Cortex of kidney (tissue), 1 donor: ENCODE measurements at places on chromosomes 13 and 19.

DNA sequence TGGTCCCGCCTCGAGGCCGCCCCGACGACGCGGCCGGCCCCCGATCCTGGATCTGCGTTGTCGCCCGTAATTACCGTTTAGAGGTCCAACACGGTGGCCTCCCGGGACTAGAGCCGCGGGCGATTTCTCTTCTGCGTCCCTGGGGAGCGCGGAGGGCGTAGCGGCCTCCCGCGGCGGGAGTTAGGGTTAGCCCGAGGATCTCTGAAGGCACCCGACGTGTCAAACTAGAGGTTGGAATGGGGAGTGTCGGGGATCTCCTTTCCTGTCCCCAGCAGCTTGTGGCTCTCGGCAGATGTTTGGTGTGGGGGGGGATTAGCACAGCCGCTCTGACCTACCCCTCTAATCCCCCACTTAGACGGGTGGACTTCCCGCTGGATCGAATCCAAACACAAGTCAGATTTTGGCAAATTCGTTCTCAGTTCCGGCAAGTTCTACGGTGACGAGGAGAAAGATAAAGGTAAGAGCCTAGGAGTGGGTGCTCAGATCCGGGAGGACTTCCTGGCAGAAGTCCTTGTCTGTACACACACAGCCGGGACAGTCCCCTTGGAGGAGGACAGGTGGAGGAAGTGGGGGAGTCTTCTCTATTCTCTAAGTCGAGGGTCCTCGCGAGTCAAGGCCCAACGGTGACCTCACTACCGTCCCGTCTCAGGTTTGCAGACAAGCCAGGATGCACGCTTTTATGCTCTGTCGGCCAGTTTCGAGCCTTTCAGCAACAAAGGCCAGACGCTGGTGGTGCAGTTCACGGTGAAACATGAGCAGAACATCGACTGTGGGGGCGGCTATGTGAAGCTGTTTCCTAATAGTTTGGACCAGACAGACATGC, 581 bp downstream of the CALR start:
- no peak for DNase-seq

- DNase-seq = no peak
Observed at GRCh38 chr19:46408664-46409039, 4.7 kb downstream of the CCDC8 start.

DNA sequence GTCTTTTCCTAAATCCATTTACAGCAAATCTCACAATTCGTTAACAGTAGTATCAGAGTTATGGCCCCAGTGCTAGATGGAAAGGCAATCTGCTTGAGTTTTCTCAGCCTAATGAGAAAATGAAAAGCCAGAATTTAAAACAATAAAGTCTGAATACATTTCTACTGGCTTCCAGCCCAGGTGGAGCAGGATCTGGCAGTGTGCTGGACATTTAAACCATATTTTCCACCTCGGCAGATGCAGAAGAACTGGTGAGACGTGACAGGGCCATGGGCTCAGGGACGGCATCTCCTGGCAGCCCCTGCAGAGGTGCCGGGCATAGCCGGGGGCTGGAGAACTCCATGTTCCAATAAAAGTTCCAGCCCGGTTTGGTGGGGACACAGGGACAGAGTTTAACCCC, 7.1 kb downstream of the SMIM7 start:
- DNase-seq = no peak

GRCh38 chr13:39675904-39676303, 20.4 kb downstream of the COG6 start:
- DNase-seq = no peak

DNA sequence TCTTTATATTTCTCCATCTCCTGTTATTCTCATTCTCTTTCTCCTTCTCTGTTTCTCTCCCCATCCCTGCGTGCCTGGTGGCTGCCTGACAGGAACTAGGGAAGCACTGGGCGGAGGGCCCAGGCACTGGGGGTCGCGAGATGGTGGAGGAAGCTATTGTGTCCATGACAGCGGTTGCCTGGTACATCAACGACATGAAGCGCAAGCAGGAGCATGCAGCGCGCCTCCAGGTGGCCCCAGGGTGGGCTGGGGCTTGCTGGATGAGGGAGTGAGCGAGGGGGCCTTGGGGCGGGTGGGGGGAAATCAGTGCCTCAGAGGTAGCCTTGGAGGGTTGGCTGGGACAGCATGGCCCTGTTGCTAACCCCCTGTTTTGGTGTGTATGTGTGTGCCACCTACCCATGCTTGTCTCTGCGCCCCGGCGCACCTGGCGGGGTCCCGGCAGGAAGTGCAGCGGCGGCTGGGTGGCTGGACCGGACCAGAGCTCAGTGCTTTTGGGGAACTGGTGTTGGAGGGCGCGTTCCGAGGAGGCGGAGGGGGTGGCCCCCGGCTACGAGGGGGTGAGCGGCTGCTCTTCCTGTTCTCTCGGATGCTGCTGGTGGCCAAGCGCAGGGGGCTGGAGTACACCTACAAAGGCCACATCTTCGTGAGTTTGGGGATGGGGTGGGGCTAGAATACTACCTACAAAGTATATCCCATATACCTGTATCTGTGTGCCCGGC, 5.2 kb downstream of the PLEKHG2 start:
- DNase-seq = no peak

DNA sequence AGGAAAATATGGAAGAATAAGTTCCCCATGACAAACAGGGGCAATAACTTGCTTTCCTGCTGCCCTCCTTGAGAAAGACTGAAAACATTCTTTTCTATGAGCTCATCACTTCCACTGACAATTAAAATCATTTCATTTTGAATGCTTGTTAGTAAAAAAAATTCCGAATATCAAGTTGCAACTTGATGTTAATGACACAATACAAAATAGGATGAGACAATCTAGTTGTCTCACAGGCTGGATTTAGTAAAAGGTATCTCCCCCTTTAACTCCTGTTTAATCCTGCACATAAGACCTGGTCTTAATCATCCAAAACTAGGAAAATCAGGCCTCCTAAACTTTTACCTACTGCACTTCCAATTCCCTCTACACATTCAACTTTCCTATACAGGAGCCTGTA, 24.7 kb downstream of the IRS2 start:
- DNase-seq = no peak

GRCh38 chr19:1425902-1426301, 12.3 kb upstream of the RPS15 start:
- DNase-seq = no peak

DNA sequence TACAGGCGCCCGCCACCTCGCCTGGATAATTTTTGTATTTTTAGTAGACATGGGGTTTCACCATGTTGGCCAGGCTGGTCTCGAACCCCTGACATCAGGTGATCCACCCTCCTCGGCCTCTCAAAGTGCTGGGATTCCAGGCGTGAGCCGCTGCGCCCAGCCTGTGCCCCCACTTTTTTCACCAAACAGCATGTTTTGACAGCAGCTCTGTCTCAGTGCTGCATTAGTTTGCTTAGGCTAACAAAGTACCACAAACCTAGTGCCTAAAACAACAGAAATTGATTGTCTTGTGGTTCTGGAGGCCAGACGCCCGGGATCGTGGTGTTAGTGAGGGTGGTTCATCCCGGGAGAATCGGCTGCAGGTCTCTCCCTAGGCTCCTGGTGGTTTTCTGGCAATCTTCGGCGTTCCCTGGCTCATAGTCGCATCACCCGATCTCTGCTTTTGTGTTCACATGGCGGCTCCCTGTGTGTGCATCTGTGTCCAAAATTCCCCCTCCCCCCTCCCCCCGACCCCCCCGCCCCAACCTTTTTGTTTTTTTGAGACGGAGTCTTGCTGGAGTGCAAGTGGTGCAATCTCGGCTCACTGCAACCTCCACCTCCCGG, 30.0 kb downstream of the MYH14 start:
- no peak for DNase-seq

DNA sequence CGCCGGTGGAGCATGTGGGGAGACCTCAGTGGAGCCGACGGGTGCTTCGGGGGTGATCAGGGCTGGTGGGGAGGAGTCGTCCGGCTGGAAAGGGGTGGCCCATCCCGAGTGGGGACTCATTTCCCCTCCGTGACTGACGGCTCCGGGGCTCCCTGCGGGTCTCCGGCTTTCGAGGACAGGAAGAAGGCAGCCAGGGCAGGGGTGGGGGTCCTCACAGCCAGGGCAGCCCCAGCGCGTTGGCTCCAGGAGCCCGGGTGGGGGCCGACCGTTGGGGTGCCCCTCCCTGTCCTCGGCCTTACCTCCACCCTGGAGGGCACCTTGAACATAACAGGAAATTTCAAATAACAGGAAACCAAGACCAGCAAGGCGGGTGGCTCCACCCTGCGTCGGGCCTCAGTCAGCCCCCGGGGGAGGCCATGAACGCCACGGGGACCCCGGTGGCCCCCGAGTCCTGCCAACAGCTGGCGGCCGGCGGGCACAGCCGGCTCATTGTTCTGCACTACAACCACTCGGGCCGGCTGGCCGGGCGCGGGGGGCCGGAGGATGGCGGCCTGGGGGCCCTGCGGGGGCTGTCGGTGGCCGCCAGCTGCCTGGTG, at the start of gene S1PR4:
S1PR4 (plus strand) TSS at position 393 of the 596 bp plus-strand sequence; CDS start at position 417, 24 bp downstream.
- DNase-seq = no peak

GRCh38 chr13:113044391-113045114, 61.0 kb upstream of the F7 start:
- no peak for DNase-seq
